Kidney (tissue), 22 donors: ENCODE measurements at places on chromosomes 16 and 17. TPM values are rescaled to one million over a fixed set of nuclear protein-coding genes. Genes with fewer than 3 reads are reported as not detected.

DNA sequence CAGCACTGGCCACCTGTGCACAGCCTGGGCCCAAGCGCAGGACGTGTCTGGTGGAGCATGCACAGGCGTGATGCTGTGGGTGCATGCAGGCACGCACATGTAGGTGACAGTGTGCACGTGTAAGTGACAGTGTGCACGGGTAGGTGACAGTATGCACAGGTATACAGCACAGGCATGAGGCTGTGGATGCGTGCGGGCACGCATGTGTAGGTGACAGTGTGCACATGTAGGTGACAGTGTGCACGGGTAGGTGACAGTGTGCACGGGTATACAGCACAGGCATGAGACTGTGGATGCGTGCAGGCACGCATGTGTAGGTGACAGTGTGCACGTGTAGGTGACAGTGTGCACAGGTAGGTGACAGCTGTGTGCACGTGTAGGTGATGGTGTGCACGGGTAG lies 7.9 kb downstream of the RPUSD1 start:
- H3K27ac ChIP-seq = no peak overlapping the region
- no peaks in the 10 kb centered on the region for H3K4me1 ChIP-seq
- no peaks in the 10 kb centered on the region for H3K36me3 ChIP-seq
- H3K27me3 ChIP-seq = no peaks in the 10 kb centered on the region
- H3K4me3 ChIP-seq = no peak overlapping the region

The USH1G gene
- total RNA-seq = 0.22 TPM

The PRRT2 gene
- total RNA-seq = 1.9 TPM

GRCh38 chr16:89281189-89281577 lies 63.7 kb downstream of the ZNF778 start:
- H3K27me3 ChIP-seq = no peaks in the 10 kb centered on the region
- H3K27ac ChIP-seq = no peak overlapping the region
- no peak overlapping the region for H3K4me3 ChIP-seq
- H3K36me3 ChIP-seq = peaks cover 12% of the 10 kb centered on the region
- no peaks in the 10 kb centered on the region for H3K4me1 ChIP-seq

DNA sequence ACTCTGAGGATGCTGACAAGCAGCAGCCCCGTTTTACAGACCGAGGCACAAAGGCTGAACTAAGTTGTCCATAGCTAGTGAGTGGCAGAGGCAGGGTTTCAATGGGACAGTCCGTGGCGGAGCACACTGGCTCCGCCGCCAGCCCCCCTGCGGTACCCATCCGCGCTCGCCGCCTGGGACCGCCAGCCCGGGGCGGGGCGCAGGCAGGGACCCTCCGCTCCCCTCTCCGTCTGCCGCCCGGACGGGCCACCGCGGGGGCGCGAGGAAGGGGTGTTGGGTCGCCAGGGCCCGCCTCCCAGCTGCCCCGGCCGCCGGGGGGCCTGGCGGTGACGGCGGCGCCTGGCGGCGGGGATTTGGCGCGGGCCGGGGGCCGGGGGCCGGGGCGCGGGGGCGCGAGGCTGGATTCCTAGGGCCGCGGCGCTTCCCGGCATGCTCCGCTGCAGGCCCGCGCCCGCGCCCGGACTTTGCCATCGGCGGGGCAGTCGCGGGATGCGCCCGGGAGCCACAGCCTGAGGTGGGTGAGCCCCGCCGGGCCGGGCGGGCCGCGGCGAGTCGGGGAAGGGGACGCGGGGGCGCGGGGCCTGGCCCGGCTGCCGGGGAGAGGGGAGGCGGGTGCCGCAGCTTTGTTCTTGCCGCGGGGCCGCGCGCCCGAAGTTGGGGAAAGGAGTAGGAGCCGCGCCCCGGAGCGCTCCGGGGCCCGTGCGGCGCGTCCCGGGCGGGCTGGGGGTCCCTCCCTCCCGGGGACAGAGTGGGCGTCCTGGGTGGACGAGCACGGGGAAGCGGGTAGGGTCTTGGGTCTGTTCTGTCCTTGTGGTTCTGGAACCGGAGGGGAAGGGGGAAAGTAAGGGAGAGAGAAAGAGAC lies at the start of gene TMEM98:
TSS of gene TMEM98 (plus strand) at position 430 of the 862 bp plus-strand sequence. CDS start 3,376 bp downstream, outside the sequence.
- peak within 1 kb of the TSS; percentile 94 for H3K4me3 ChIP-seq
- H3K27me3 ChIP-seq = no peaks in the 10 kb centered on the region
- H3K27ac ChIP-seq = no peak within 1 kb of the TSS
- H3K36me3 ChIP-seq = no peaks in the 10 kb centered on the region

- H3K27ac ChIP-seq = no peak overlapping the region
- H3K36me3 ChIP-seq = no peaks in the 10 kb centered on the region
- H3K27me3 ChIP-seq = peaks cover 47% of the 10 kb centered on the region
Measured at GRCh38 chr16:54932737-54933254, 2.1 kb downstream of the IRX5 start.

DNA sequence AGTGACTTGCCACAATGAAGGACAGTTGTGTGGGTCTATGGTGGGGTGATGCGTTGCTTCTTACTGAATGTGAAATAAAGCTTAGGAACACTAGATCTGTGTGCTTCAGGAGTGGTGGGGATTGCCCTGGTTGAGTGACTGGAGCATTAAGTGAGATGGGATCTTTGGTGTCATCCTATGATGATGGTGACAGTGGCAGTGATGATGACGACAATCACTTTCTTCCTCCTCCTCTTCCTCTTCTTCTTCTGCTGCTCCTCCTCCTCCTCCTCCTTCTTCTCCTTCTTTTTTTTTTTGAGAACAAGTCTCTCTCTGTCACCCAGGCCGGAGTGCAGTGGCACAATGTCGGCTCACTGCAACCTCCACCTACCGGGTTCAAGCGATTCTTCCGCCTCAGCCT lies 396.8 kb downstream of the SEC14L1 start:
- H3K27me3 ChIP-seq = no peaks in the 10 kb centered on the region

The WNT9B gene
- 5.3 TPM for total RNA-seq

The ESRP2 gene
- total RNA-seq = 32.9 TPM

DNA sequence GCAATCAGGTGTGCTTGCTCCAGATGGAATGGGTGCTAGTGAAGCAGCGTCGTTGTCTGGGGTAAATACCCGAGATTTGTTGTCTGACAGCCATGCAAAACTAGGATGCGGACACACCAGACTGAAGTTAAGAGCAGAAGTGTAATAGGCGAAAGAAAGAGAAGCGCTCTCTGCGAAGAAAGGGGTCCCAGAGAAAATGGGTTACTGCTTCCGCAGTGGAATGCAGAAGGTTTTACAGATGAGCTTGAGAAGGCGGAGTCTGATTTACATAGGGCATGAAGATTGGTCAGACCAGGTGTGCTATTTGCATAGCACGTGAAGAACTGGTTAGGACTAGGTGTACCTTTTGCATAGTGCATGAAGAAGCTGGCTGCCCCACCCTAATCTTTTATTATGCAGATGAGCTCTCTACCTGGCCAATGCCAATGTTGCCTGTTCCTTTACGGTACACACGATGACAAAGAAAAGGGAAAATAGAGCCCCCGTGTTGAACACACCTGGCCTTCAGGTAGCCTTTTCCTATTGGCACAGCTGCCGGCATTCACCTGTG lies 32.0 kb upstream of the SNN start:
- H3K27me3 ChIP-seq = no peaks in the 10 kb centered on the region
- DNase-seq = peak; percentile 82
- peaks cover 3% of the 10 kb centered on the region for H3K4me1 ChIP-seq

The MT3 gene
- total RNA-seq = not detected

The DOC2A gene
- total RNA-seq = 1.9 TPM

The HOXB5 gene
- total RNA-seq = 27.0 TPM

DNA sequence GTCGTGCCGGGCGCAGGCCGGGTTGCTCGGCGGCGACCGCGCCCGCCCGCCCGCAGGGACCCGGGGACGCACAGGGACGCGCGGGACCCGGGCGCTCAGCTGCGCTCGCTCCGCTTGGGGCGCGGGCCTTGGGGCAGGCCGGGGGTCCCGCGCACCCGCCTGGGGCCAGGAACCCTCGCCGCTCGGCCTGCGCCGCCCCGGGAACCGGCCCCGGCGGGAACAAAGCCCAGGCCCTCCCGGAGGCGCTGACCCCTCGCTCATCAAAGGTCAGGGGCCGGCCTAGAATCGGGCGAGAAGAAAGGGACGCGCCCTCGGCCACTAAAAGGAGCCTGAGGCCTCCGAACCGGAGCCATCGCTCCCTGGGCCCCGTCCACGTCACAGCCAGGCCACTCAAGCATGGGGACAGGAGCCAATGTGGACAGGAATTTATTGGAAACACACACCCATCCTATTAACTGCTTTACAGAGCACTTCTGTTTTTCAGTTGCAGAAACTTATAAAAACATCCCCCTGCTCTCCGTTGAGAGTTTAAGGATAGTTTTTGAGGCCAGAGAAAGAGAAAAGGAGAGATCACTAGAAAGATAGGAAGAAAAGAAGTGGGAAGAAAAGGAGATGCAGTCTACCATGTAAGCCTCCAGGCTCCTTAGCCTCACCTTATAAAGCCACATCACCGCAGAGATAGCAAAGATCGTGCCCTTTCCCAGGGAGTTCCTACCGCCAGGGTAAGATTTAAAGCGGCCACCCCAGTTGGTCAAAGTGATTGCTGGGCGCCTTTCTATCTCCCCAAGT lies 558 bp upstream of the ZFHX3 start:
- no peak overlapping the region for H3K4me3 ChIP-seq
- H3K27me3 ChIP-seq = no peaks in the 10 kb centered on the region
- H3K4me1 ChIP-seq = peaks cover 15% of the 10 kb centered on the region
- DNase-seq = no peak
- H3K27ac ChIP-seq = peak overlapping the region; percentile 77

DNA sequence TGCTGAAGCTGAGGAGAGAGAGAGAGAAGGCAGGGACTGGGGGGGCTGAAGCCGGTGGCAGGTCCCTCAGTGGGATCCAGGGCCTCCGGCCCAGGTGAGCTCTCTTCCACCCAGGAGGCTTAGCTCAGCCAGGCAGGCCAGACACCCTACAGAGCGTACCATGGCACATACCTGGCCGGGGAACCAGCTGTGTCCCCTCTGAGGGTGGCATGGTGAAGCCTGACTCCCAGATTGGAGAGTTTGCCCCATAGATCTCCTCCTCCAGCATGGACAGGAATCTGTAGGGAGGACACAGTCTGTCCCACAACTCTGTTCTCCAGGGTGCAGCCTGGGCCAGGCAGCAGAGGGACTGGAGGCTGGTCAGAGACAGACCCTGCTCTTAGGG lies 3.0 kb downstream of the KAT2A start:
- H3K27ac ChIP-seq = no peak overlapping the region
- peaks cover 9% of the 10 kb centered on the region for H3K36me3 ChIP-seq
- H3K27me3 ChIP-seq = no peaks in the 10 kb centered on the region
- no peak overlapping the region for H3K4me3 ChIP-seq
- no peak for DNase-seq
- H3K4me1 ChIP-seq = peaks cover 10% of the 10 kb centered on the region

DNA sequence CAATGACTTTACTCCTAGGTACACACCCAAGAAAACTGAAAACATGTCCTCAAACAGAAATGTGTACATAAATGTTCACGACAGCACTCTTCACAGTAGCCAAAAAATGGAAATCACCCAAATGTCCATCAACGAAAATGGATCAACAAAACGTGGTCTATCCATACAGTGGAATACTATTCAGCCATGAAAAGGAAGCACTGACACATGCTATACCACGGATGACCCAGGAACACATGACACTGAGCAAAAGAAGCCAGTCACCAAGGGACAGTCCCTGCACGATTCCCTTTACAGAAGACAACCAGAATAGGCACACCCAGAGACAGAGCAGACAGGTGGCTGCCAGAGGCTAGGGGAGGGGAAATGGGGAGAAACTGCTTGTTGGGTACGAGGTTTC lies 11.3 kb downstream of the ZNF500 start:
- DNase-seq = no peak
- H3K4me3 ChIP-seq = no peak overlapping the region
- H3K4me1 ChIP-seq = no peaks in the 10 kb centered on the region
- H3K27ac ChIP-seq = no peak overlapping the region
- peaks cover 7% of the 10 kb centered on the region for H3K36me3 ChIP-seq

The IL32 gene
- total RNA-seq = 181 TPM

GRCh38 chr16:22664561-22664997 lies 149.4 kb upstream of the HS3ST2 start:
- H3K27me3 ChIP-seq = no peaks in the 10 kb centered on the region
- no peak overlapping the region for H3K4me3 ChIP-seq
- no peak overlapping the region for H3K27ac ChIP-seq

DNA sequence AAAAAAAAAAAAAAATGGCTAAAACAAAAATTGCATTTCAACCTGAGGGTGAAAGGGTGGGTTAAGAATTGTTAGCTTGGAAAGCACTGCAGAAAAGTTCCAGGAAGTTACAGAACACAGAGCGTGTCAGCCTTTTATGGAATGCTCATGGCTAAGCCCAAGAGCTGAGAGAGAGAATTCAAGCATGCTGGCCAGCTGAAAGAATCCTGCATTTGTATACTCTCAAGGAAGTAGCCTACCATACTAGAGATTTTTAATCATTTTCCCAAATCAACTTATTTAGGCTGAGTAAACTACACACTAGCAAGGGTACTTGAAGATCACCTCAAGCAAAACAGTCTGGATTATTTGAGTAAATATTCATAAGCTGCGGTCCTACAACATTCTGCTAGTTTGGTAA lies 153.9 kb downstream of the KCNJ2 start:
- no peaks in the 10 kb centered on the region for H3K36me3 ChIP-seq
- H3K27ac ChIP-seq = no peak overlapping the region
- H3K4me1 ChIP-seq = no peaks in the 10 kb centered on the region
- DNase-seq = no peak
- no peaks in the 10 kb centered on the region for H3K27me3 ChIP-seq

The TBC1D3G gene
- total RNA-seq = not detected

DNA sequence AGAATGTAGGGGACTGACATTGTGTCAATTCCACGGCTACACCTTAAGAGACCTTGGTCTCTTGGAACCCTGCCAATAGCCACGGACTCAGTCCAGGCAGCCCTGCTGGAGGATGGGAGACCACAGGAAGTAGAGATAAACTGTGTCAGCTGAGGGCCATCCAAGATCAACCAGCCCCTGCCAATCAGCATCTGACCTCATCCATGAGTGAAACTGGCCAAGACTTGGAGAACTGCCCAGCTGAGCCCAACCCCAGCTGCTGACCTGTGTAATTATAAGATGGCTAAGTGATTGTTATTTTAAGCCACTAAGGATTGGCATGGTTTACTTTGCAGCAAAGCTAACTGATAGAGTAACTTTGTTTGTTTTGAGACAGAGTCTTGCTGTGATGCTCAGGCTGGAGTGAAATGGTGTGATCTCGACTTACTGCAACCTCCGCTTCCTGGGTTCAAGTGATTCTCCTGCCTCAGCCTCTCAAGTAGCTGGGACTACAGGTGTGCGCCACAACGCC lies 13.3 kb upstream of the YWHAE start:
- peak; percentile 39 for DNase-seq
- H3K27ac ChIP-seq = no peak overlapping the region
- H3K36me3 ChIP-seq = no peaks in the 10 kb centered on the region
- no peak overlapping the region for H3K4me3 ChIP-seq
- H3K27me3 ChIP-seq = no peaks in the 10 kb centered on the region

GRCh38 chr17:6279659-6280058 lies 155.3 kb downstream of the AIPL1 start:
- H3K4me3 ChIP-seq = no peak overlapping the region
- no peaks in the 10 kb centered on the region for H3K36me3 ChIP-seq
- no peaks in the 10 kb centered on the region for H3K4me1 ChIP-seq
- DNase-seq = no peak

The ABI3 gene
- total RNA-seq = 18.3 TPM

GRCh38 chr16:85854935-85855334 lies 44.0 kb upstream of the IRF8 start:
- no peak overlapping the region for H3K4me3 ChIP-seq
- no peak for DNase-seq
- no peaks in the 10 kb centered on the region for H3K4me1 ChIP-seq
- H3K27ac ChIP-seq = no peak overlapping the region
